ENCODE measurements at places on chromosomes 12 and 14.
A peak's percentile ranks its signal among the peaks of the same experiment; 100 is the strongest.

- DNase-seq: no peak
Measured at GRCh38 chr14:87940382-87940781, 52.6 kb downstream of the GALC start.

- DNase-seq: no peak
Measured at GRCh38 chr12:128077211-128077916, 189.6 kb upstream of the TMEM132C start.

DNA sequence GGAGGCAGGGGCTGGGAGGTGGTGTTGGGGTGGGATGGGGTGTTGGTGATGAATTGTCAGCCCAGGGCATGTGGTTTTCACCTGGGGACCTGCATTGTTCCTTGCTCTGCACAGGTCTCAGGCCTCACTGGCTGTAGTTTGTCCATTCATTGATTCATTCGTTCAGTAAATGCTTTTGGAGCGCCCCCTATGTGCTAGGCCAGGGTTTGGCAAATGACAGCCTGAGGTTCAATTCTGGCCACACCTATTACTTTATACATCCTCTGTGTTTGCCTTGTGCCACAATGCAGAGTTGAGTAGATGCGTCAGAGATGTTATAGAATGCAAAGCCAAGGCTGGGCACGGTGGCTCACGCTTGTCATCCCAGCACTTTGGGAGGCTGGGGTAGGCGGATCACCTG, 4.7 kb downstream of the ADCK1 start:
- peak; percentile 13 for DNase-seq

- no peak for DNase-seq
Measured at GRCh38 chr14:54025661-54026060, 69.0 kb upstream of the BMP4 start.

DNA sequence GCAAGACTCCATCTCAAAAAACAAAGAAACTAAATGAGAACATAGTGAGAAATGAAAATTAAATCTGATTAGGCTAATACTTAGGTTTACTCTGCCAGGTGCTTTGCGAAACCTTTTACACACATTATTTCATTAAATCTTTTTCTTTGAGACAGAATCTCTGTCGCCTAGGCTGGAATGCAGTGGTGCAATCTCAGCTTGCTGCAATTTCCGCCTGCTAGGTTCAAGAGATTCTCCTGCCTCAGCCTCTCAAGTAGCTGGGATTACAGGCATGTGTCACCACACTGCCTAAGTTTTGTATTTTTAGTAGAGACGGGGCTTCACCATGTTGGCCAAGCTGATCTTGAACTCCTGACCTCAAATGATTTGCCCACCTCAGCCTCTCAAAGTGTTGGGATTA, 21.9 kb upstream of the EEA1 start:
- DNase-seq: no peak

GRCh38 chr12:109098183-109098604, 797 bp downstream of the UNG start:
- DNase-seq: peak; percentile 27

- no peak for DNase-seq
Measured at GRCh38 chr12:71152851-71153250, 4.9 kb downstream of the TSPAN8 start.

DNA sequence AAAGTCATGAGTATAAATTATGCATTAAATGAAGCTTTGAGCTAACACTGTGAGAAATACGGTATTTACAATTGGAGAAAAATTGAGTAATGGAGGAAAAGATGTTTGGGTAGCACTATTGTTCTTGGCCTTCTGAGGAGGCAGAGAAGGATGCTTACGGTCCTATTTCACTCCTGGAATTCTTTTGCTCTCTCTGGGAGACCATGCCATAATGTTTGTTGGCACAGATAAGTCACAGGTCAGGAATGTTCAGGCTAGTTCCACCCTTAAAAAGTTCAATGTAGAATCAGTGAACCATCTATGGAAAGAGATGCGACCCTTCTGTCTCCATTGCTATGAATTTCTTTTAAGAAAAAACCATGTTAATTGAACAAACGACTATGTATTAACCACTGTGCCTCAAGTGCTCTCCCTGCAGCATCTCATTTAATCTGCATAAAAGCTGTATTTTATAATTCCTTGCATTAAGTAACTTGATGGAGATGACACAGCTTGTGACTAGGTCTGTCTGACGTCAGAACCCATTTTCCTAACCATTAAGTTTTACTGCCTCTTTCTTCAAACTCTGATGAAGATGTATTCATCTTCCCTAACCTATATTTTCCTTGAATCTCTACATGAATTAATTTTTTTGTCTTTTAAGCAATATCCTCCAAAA, 9.5 kb downstream of the BATF start:
- no peak for DNase-seq

DNA sequence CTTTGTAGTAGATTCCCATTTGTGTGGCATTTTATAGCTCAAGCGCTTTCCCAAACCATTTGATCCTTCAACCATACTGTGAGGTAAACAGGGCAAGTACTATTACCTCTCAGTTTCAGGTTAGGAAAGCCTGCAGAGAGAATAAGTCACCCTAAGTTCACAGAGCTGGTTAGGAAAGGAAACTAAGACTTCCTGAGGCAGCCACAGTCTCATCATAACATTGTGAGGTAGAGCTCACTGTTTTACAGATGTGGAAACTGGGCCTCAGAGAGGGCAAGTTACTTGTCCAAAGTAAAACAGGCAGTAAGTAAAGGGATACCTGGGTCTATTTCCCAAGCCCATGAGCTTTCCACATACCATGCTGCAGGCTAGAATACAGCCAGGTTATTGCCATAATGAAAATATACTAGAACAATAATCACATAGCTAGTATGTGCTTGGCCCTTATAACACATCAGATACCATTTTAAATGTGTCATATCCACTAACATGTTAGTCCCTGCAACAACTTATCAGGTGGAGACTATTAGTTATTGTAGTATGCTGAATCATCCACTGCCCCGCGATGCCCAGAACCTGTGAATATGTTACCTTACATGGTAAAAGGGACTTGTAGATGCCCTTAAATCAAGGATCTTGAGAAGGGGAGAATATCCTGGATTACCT, 150.9 kb upstream of the GRIP1 start:
- DNase-seq: no peak

- no peak for DNase-seq
Measured at GRCh38 chr12:4780641-4781611, 60.7 kb downstream of the GALNT8 start.

DNA sequence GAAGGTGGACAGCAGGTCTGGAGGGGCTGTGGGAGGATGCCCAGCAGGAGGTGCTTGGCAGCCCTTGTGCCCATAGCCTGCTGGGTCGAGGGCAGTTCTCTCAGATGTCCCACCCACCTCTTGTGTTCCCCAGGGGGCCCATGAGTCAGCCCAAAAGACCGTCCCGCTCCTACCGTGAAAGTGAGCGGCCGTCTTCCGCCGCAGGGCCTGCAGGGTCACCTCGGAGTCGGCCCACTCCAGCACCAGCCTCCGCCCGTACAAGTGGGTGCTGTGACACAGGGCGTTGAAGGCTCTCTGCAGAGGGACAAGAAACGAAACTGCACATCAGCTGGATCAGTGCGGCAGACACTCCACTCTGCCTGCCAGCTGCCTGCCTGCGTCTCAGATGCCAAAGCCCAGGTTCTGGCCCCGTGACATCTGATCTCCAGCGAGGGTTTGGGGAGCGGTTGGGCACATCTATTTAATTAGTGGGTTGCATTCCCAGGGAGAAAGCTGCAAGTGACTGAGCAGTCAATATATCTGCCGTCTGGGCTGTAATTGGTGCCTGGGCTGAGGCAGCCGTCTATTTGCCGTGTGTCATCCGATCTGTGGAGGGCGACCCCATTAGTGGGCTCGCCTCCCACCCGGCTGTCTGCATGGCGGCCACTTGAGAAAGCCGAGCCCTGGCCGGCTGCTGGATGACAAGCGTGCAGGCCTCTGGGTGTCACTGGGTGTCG, 121.5 kb downstream of the RBM19 start:
- no peak for DNase-seq

- DNase-seq: no peak
Measured at GRCh38 chr12:91952916-91953315, 192.7 kb downstream of the BTG1 start.

DNA sequence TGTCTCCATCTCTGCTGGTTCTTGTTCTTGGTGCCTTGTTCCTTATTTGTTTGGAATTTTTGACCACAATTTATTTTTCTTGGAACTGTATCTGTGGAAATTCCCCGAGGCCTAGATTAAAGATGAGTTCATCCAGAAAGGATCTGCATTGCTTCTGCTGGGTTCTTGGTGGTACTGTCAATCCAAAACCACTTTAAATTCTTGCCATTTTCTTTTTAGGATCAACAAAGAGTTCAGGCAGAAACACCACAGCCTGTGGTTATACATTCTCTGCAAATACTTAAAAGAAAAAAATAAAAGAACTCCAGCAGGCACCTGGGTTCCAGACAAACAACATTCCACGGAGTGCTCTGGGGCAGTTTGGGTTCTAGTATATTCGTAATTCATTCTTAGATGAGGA, 6.0 kb upstream of the VAMP1 start:
- no peak for DNase-seq

DNA sequence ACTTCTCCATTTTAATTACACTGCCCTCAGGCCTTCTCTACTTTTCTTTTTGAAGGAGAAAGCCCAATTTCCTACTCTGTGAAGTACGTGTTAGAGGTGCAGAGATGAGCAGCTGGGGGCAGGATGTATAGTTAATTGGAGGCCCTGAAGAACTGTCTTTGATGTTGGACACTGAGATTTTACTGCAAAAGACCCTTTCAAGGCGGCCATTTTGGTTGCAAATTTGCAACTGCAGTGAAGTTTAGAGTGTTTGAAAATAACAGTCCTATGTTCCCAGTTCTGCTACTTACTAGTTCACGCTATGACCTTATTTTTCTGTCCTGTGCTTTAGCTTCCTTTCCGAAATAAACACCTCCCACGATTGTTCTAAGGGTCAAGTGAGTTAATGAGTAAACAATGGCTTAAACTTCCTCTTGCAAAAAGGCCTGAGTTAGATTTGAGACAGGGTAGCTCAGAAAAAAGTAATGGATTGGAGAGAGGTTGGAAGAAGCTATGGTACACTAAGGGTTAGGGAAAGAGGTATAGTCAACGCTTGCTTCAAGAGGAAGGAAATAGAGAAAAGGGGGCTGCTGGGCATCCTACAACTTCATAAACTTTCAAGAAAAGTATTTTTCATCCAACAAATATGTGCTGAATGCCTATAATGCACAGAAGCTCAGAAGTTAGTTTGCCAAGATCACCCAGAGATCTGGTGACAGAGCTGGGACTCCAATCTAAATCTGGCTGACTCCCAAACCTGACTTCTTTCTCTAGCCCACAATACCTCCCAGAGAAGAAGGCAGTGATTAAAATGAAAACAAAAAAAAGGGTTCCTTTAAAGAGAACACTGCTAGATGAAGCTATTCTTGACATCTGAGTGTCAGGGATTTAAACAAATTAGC, 26.4 kb upstream of the DICER1 start:
- no peak for DNase-seq

GRCh38 chr12:118237052-118237665, 101.2 kb downstream of the PEBP1 start:
- no peak for DNase-seq

DNA sequence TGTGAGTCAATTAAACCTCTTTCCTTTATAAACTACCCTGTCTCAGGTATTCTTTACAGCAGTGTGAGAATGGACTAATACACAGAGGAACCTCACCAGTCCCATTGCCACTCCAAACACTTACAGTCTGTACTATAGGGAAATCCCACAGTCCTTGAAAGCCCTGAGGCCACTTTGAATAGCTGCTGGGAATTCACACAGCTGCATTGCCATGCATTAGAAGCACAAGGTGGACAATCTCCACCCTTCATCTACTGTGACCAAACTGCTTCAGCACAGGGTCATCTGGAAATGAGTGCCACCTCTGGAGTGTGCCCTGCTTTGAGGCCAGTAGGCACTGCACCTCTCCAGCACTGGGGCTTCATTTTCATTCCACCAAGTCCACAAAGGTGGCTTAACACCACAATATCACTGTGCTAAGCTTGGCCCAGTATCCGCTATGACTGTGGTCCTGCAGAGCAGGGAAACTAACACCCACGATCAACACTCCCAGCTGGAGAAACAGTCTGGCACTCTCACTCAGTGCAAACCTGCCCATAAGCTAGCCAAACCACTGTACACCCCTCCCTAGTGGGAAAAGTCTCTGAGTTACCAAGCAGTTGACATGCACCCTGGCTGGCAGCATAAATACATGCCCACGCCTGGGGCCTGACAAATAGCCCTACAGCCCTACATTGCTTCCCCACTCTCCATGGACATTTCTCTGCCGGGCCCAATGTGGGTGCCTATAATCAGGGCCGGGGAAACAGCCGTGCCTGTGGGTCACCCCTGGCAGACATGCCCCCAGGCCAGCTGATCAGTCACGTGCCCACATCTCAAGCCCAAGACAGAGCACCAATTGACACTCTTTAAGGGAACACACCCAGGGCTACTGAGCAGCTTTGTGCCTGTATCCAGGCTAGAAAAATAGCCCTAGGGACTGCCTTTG, 294.3 kb upstream of the MGAT4C start:
- no peak for DNase-seq

Measured in H54 (cell line).